Neural crest cell (in vitro differentiated cells): ENCODE measurements at places on chromosomes 6 and 20. TPM values are rescaled to one million over a fixed set of nuclear protein-coding genes. Genes with fewer than 3 reads are reported as not detected.

ADGB gene
- total RNA-seq, result not detected in 2 replicates

DNA sequence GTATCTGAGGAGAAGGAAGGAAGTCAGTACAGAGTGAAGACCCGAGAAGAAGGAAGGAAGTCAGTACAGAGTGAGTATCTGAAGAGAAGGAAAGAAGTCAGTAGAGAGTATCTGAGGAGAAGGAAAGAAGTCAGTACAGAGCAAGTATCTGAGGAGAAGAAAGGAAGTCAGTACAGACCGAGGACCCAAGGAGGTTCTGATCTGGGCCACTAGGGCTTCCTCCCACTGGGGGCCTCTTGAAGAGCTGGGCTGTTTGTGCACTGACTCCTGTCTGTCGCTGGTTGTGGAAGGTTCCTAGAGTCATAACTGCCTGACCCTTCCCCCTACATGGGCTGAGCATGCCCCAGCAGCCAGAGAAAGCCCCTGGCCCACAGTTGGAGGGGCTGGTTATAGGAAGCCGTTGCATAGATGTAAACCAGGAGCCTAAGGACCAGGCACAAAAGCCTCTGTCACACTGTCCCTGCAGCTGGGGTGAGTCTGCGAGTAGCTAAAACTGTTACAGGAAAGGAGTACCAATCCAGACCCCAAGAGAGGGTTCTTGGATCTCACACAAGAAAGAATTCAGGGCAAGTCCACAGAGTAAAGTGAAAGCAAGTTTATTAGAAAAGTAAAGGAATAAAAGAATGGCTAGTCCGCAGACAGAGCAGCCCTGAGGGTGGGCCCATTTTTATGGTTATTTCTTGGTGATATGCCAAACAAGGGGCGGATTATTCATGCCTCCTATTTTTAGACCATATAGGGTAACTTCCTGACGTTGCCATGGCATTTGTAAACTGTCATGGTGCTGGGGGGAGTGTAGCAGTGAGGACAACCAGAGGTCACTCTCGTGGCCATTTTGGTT lies 395.9 kb downstream of the PREX1 start:
- DNase-seq, result no peak

PI3 gene
- not detected in 2 replicates for total RNA-seq

DNA sequence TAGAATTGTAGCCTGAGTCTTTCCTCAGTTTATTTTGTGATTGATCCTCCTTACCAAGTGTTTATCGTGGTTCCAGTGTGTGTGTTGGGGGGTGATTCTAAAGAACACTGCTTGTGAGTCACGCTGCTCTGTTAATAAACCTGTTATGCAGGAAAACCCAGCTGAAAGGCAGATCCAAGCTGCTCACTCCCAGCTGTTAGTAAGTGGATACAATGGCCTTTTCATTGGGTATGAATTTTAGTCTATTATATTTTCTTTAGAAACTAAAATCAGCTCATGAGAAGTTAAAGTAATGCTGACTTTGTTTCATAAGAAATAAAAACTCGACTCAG lies 12.2 kb upstream of the DSTN start:
- DNase-seq, result no peak

HRH3 gene
- 0.75 and 0.86 TPM in 2 replicates for total RNA-seq

- no peak for DNase-seq
Observed at GRCh38 chr20:35564905-35565304, 23.0 kb downstream of the ERGIC3 start.

DNA sequence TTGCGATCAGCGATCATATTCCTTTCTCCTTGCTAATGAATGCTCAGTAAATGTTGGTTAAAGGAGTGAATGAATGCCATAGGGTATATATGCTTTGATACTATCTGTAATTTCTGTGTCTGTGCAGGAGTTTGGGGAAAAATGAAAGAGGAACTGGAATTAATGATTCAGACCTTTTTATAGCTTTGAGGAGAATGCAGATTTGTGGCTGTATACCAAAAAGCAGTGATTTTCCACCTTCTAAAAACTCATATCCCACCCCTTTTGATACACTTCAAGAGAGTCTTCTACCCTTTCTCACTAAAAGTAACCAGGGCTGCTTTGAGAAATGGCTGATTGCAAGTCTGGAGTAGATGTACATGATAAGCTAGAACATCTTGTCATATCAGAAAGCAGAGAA lies 26.6 kb upstream of the SUMO4 start:
- no peak for DNase-seq

FERMT1 gene
- 0.23 TPM in 1 of 2 replicates, not detected in the other for total RNA-seq

NUP43 gene
- total RNA-seq, result 67.2 and 73.3 TPM in 2 replicates

- DNase-seq, result no peak
Observed at GRCh38 chr6:137332637-137333280, 113.6 kb upstream of the IFNGR1 start.

DNA sequence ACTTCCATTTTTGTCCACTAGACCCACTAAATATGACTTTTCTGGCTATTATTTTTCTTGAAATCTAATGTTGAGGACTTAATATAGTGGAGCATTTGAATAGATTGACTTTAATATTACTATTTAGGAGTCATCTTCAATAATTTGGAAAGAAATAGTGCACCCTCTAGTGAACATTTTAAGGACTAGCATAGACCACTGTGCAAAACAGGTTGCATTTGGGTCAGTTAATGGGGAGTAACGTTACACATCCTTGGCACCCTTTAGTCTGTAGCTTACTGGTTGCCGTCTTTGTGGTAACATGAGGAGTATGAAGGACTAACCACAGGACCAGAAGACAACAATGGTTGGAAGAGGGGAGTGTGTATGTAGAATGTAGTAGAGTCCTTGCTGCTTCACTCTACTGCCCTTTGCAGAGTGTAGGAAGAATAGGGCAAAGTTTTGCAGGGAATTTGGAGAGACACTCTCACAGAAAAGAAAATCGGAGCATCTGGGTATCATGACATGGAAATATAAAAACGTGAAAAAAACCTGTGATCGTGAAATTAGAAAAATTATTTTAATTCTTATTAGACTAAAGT lies 25.2 kb downstream of the RFPL4B start:
- no peak for DNase-seq

SLC22A16 gene
- not detected in 2 replicates for total RNA-seq

DNA sequence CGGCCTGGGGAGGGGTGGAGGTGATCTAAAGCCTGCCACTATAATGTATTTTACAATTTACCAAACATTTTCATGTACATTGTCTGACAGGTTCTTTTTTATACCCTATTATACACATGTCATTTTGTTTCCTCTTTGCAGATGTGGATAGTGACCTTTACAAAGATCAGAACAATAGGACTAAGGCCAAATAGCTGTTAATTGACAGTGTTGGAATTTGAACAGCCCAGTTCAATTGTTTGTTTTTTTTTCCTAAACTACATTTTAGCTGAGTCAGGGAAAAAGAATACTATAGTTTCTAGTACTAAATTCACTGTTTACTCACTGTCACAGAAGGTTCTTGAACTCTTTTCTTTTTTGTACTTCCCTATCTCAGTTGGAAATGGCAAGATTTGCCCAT lies 40.2 kb downstream of the PGM3 start:
- no peak for DNase-seq

GRCh38 chr6:149680503-149680902 lies 32.0 kb upstream of the KATNA1 start:
- no peak for DNase-seq

DNA sequence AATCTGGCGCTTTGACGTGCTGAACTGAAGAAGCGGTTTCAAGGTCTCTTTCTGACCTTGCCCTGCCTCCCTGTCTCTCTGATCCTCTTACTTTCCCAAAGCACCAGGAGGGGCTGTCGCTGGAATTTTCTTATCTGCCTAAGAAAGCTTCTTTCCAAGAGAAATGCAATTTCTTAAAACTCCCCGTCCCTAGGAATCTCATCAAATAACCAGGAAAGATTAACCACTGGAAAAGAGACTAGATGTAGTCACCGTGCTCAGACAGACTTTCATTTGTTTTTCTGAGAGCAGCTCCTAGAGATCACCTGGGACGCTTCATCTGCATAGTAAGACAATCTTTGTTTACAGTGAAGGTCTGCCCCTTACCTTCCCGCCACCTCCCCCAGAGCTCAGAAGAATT lies 38.6 kb downstream of the PDYN start:
- no peak for DNase-seq

- no peak for DNase-seq
Observed at GRCh38 chr6:56992703-56993102, 37.8 kb downstream of the BEND6 start.

BPIFA1 gene
- total RNA-seq, result not detected in 2 replicates

- no peak for DNase-seq
Observed at GRCh38 chr6:36765190-36765589, 67.6 kb downstream of the RAB44 start.

GTF3C6 gene
- total RNA-seq, result 134 and 147 TPM in 2 replicates

DNA sequence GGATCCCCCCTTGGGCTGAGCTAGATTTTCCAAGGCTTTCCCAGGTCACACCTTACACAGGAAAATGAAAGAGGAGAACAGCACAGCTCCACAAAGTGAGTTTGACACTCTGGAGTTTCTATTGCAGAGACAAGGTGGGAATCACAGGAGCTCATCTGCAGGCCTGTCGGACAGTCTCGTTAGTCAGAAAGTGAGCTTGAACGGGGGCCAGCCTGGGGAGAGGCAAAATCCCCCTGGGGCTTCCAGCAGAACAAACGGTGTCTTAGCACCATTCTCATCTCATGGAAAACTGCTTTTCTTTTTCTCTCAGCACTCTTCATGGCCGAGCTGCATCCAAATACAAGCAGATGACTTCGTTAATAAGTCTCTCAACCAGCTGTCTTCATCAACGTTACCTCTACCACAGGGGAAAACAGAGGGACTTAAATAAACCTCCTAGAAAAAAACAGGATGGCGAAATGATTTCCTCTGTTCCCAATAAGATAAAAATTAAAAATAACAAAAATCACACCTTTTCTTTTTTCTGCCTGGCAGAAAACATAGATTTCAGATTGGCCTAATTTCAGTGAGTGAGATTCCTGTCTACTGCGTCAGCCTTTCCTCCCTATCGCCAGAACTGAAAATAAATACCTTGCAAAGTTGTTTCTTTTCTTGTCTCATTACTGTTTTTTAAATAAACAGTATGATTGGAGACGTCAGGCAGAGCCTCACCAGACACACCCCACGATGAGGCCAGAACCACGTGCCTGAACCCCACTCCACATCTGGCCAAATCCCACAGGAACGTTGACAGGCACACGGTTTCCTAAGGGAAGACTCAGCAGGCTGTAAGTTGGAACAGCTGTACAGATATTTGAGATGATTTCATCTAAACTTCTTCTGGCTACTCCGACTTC lies 219.0 kb downstream of the TTLL2 start:
- DNase-seq, result no peak

- DNase-seq, result no peak
Observed at GRCh38 chr6:11215773-11216172, 16.7 kb downstream of the NEDD9 start.

DNA sequence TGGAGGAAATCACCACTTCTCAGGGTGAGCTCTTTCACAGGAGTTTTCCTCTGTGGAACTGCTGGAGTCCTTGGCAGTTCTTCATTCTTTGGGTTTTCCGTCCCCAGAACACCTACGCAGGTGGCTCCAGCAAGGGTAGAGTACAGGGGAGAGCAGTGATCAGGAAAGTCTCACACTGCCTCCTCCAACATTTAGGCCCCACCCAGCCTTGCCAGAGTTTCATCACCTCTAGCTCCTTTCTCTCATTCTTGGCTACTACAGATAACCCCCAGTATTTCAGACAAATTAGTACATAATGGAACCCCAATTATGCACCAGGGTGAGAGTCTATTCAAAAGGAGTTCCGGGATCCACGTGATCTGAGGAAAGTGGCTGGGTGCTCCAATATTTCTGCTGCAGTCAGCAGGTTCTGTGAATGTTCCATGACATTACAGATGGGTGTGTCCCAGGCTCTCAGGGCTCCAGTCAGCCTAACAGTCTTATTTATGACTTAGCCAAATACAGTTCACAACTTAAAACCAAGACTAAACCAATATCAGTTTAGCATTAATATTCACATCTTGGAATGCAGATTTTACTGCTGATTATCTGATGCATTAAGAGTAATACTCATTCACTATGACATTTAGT lies 44.6 kb downstream of the GPR63 start:
- no peak for DNase-seq

DNA sequence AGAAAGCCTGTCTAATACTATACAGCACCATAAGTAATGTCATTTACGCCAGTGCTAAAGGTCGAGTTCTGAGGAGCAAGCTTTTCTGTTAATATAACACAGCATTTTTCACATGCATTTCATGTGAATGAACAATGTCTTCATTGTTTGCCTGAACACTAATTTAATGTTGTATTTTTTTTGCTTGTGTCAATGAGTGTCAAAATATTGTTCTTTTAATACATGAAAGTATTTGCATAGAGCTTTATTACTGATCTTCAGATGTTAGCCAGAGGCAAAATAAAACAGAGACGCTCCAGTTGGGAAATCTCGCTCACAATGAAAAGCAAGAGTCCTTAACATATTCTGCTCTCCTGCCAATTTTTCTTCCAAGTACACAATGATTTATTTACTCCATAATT lies 151.8 kb downstream of the FOXC1 start:
- DNase-seq, result no peak

ADGRF4 gene
- total RNA-seq, result not detected in 2 replicates

DNA sequence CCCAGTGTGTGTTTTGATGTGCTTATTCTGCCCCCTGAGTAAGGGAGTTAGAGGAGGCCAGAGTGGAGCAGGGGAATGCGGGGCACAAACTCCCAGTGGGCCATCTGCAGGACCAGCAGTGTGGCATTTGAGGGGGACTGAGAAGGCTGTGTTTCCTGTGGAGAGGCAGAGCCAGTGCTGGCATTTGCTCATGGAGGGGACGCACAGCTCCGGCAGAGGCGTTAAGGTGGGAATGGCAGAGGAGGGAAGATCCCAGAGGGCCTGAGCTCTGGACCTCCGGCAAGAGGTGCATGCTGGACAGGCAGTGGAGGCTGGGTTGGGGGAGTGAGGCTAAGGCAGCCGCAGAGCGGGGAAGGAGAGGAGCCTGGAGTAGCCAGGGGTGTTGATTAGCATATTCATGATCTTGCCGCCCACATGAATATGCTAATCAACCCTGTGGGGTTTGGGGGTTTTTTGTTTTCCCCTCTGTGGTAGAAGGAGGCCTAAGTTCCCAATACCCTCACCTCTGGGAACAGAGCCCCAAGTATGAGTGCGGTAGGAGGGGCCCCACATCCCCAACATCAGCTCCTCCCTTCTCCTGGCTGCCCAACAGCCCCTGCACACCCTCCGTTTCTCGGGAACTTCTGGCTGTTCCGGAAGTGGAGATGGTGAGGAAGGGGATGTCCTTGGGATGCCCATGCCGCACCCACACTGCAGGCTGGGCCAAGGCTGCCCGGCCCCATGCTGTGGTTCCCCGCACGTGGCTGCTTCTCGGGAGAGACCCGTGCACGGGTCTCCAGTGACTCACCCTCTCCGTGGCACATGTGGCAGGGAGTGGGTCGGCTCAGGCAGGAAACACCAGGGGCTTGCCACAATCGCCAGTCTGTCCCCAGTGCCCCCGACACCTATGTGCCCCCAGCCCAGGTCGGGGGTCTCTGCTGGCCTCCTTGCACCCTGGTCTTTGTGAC lies 33.8 kb downstream of the DLGAP4 start:
- DNase-seq, result no peak

DNA sequence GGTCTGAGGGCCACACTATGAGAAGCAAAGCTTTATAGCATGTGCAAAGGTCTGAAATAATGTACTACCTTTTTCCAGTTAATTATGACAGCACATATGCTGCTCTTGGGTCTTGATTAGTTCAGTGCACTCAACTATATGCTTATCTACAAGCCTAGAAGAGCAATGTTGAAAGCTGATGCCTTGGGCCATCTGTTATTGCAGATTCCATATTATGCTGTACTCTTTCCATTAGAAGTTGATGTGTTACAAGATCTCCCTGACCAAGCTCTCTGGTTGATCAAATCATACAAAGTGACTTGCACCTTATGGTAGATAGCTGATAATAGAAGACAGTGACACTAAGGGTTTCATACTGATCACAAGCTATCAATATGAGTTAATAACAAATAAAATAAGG lies 327.3 kb downstream of the FRK start:
- DNase-seq, result no peak

GRCh38 chr6:128963561-128963960 lies 80.6 kb downstream of the LAMA2 start:
- DNase-seq, result no peak
